ENCODE measurements at places on chromosomes 2 and 18.

DNA sequence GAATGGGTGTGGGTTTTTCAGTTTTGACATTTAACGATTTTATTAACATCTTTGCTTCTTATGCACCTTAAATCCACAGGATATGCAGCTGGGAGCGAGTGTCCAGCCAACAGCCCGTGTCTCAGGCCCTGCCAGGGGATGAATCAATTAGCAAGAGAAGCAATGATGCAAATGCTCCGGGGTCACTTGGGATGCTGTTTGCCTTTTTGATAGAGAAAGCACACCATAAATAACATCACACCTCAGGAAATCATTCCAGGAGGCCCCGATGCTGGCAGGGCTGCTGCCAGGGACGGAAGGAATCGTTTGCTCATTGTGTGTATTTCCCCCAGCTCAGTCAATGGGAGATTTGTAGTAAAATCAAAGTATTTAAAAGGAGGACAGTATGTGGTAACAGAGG, 394.0 kb upstream of the HNRNPA3 start:
- no peak for DNase-seq

DNA sequence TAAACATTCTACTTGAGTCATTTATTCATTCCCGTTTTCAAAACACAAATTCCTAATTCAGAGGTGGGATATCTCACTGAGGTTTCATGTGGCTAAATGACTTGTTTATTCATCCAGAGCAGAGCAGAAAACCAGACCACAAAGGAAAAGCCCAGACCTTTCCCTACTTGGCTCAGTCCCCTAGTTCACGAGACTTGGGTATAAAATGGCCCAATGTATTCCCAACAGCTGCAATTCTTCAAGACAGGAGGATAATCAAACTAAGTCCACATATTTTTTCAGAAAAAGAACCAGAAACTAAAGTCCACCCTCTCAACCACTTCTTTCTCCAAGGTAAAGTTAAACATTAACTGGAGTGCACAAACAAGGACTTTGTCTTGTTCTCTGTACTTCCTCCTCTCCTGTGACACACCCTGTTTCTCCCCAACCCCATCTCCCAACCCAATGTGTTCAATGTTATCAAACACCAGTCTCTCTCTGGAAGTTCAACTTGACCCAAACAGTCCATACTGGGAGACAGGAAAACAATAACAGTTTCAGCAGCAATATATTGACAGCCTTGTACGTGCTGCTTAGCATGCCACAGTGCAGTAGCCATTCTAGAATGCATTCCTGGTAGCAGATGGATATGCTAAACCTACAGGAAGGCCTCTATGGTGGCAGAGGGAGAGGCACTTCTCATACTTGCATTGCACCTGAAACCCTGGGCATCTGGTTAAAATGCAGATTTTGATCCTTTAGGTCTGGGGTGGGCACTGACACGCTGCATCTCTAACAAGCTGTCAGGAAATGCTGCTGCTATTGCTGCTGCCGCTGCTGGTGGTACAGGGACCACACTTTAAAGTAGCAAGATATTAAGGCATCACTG, 110.7 kb downstream of the INO80D start:
- DNase-seq: no peak

DNA sequence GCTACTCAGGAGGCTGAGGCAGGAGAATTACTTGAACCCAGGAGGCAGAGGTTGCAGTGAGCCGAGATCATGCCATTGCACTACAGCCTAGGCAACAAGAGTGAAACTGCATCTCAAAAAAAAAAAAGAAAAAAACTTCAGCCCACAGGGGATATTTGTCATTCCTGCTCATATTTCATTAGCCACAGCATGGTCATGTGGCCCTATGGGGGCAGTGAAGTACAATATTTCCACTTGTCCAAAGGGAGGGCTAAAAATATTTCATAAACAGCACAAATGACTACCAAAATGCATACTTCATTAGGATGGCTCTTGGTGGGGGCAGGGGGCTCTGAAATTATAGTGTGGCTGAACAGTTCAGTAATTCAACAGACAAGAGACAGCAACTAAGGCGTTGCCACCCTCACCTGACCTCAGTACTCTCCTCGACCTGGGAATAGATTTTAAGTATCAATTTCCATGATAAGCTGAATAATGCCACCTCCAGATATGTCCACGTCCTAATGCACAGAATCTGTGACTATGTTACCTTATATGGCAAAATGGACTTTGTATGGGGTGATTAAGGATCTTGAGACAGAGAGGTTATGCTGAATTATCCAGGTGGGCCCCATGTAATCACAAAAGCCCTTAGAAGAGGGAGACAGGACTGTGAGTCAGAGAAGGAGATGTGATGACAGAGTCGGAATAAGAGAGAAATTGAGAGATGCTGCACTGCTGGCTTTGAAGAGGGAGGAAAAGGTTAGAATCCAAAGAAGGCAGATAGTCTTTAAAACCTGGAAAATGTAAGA, 158.2 kb upstream of the CRIM1 start:
- DNase-seq: no peak

- no peak for DNase-seq
Measured at GRCh38 chr18:49739275-49739674, 74.1 kb downstream of the ACAA2 start.

DNA sequence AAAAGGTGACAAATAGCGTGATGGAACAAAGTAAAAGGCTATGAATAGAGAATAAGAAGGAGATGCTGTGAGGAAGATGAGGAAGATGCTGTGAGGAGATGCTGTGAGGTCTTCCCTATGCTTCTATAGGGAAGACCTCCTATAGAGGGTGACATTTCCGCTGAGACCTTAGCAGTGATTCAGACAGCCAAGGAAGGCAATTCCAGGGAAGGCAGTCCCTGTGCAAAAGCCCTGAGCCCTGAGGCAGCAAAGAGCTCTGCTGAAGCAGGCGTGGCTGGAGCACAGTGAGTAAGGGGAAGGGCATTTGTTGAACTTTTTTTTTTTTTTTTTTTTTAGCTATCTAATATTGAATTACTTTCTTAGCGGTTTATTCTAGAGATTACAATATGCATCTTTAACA, 142.7 kb upstream of the FOSL2 start:
- peak; percentile 69 for DNase-seq

- no peak for DNase-seq
Measured at GRCh38 chr2:207640661-207641060, 15.5 kb upstream of the METTL21A start.

DNA sequence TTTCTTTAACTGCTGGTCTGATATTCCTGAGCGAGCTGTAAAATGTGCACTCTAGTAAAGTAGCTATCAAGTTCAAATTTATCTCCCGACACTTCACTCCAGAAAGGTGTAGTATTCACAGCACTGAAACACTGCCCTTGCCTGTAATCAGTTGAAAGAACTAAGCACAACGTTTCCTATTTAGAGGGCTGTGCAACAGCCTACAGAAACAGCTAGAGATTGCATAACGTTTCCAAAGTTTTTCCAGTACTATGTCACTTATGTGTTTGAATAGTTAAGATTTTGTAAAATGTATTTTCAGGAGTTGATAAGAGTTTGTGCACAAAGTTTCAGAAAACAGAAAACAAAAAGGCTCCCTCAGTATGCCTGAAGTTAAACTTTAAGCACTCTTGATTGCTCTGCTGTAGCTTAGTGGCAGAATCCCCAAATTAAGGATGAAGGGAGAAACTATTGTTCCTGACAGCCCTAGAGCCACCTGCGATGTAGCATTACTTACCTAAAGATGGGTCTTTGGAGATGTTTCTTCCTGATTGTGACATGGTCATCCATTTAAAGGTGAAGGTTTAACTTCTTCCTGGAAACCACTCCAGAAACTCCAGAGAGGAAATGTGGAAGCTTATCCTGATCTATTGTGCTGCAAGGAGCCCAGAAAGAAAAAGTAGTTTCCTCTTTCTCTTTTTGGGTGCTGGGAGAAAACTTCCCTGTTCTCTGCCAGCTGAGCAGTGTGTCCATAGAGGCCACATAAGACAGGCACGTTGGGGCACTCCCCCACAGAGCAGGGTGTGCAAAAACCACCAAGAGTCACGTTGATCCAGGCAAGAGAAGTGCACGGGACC, 536 bp downstream of the PDE1A start:
- DNase-seq: no peak

- DNase-seq: no peak
Measured at GRCh38 chr18:4987452-4988405, 209.3 kb downstream of the AKAIN1 start.

DNA sequence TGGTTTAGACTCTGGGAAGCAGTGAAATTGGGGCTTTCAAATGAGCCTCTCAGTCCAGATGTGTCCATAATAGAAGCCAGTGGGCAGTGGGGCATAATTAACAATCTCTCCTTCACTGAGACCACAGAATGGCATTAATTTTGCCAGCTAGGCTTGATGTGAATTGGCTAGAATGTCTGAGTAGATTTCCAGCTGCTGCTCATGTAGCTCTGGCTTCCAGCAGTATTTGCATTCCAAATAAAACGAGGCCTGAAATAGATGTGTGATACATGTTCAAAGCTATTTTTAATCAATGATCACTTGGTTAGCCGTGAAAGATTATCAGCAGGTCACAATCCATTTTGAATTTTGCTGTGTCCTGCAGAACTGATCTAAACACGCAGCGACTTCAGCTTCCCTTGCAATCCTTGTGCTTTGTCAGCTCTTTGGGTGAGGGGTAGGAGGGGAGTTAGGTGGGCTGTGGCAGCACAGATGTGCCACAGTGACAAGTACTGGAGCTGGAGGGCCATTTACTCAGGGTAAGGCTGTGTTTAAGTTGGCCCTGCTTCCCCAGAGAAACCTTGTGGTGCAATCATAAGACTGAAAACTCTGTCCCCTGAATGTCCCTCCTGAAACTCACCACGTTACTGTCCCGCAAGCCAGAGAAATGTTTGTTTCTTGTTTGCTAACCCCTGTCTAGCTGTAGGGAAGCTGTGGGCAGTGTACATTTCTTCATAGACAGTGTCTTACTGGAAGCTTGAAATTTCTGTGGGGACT, 56.9 kb upstream of the TMEM178A start:
- DNase-seq: peak; percentile 9
